ENCODE measurements at places on chromosomes 1 and 21.

- DNase-seq, result no peak
Measured at GRCh38 chr1:4105300-4105880, 205.3 kb upstream of the C1orf174 start.

- no peak for DNase-seq
Measured at GRCh38 chr21:40729761-40730425, 117.1 kb downstream of the DSCAM start.

GRCh38 chr1:31900790-31901189 lies 37.4 kb downstream of the PTP4A2 start:
- no peak for DNase-seq

DNA sequence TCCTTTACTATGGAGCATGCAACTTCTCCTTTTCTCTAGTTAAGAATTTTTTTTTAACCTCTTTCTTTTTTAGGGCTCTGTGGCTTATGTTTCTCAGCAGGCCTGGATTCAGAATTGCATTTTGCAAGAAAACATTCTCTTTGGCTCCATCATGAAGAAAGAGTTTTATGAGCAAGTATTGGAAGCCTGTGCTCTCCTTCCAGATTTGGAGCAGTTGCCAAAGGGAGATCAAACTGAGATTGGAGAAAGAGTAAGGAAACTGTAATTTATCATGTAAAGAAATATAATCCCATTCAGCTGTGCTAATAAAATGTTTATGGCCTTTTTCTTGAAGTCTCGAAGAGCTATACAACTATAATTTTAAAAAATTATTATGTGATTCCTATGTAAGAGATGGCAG lies 70.1 kb downstream of the HSPA13 start:
- DNase-seq, result no peak

GRCh38 chr1:154213274-154213673 lies 7.1 kb upstream of the CFAP141 start:
- no peak for DNase-seq

- DNase-seq, result no peak
Measured at GRCh38 chr1:75794382-75794781, 2.3 kb upstream of the MSH4 start.

GRCh38 chr1:208799186-208799585 lies 555.0 kb upstream of the PLXNA2 start:
- DNase-seq, result no peak

DNA sequence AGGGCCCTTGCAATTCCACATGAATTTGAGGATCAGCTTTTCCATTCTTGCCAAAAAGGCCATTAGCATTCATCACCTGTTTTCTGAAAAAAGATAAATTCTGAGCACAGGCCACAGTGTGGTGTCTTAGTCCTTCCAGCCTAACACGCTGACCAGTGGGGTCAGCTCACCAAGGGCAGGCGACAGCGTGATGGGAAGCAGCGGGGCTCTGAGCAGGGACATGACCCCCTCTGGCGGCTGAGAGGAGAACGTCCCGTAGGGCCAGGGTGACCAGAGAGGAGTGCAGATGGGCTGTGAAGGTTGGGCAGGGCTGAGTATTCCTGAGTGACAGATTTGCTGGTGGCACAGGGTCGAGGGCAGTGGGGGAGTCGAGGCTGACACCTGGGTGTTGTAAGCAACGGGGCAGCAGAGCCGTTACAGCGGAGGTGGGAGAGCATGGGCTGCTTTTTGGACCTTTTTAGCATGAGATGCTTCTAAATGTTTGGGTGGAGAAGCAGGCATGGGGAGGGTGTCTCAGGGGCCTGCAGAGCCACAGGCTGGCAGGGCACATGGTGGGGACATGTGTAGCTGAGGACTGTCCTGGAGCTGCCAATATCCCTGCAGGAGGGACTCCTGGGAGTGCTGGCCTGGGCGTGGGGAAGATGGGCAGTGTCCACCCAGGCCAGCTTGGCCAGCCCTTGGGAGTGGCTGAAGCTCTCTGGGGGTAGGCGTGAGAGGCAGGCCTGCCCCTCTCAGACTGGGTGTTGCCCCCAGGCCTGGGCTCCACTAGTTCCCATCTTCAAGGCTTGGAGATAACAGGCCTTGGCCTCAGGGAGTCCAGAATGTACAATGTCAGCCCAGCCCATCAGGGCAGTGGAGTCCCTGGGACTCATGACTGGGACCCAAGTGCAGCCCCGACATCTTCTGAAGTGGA lies 8.6 kb upstream of the CALML6 start:
- peak; percentile 87 for DNase-seq

- DNase-seq, result no peak
Measured at GRCh38 chr1:35894183-35894582, 11.2 kb downstream of the AGO1 start.

- DNase-seq, result no peak
Measured at GRCh38 chr1:175734642-175735041, 8.8 kb downstream of the TNR start.

DNA sequence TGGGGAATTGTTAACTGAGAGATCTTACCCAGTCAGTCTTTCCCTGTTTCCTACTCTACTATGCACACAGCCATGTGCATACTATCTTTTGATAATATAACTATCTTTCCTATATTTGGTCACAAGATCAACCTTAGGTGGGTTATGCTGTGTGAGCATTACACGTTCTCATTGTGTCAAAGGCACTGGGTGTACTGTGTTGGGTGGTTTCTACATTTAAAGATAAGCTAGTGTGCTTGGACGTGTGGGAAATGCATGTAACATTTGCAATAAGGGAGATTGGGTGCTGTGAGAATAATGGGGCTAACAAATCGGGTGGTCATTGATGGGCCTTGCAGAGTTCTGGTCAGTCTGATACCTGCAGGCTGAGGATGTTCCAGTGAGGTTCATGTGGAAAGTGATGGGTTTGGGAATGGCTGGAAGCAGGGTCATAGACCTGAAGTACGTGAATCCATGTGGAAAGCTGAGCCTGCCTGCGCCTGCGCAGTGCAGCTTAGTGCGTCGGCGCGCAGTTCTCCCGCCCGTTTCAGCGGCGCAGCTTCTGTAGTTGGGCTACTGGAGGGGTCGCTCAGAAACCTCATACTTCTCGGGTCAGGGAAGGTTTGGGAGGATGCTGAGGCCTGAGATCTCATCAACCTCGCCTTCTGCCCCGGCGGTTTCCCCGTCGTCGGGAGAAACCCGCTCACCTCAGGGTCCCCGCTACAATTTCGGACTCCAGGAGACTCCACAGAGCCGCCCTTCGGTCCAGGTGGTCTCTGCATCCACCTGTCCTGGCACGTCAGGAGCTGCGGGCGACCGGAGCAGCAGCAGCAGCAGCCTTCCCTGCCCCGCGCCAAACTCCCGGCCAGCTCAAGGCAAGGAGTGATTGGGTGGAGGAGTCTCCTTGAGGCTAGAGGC lies at the start of gene MSH4:
Gene MSH4 (plus strand): TSS at position 507 of the 897 bp plus-strand sequence. CDS start 104 bp downstream, at position 611.
- DNase-seq, result no peak

DNA sequence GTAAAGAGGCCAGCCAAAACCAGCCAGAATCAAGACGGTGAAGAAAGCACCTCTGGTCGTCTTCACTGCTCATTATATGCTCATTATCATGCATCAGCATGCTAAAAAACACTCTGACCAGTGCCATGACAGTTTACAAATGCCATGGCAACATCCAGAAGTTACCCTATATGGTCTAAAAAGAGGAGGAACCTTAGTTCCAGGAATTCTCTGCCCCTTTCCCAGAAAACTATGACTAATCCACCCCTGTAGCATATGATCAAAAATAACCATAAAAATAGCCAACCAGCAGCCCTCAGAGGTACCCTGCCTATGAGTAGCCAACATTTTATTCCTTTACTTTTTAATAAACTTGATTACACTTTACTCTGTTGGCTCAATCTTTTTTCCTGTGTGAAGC lies 34.2 kb upstream of the PBX1 start:
- no peak for DNase-seq

- DNase-seq, result no peak
Measured at GRCh38 chr1:84969489-84970250, 27.2 kb downstream of the MCOLN2 start.

GRCh38 chr1:7432900-7433380 lies 338.2 kb upstream of the VAMP3 start:
- no peak for DNase-seq

DNA sequence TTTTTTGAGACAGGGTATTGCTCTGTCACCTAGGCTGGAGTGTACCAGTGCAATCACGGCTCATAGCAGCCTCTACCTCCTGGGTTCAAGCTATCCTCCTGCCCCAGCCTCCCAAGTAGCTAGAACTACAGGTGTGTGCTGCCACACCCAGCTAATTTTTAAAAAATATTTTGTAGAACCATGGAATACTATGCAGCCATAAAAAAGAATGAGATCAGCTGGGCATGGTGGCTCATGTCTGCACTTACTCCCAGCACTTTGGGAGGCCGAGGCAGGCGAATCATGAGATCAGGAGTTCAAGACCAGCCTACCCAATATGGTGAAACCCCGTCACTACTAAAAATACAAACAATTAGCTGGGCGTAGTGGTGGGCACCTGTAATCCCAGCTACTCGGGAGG lies 29.9 kb upstream of the CTPS1 start:
- DNase-seq, result no peak

GRCh38 chr1:74343216-74343615 lies 108.0 kb downstream of the TNNI3K start:
- peak; percentile 59 for DNase-seq

DNA sequence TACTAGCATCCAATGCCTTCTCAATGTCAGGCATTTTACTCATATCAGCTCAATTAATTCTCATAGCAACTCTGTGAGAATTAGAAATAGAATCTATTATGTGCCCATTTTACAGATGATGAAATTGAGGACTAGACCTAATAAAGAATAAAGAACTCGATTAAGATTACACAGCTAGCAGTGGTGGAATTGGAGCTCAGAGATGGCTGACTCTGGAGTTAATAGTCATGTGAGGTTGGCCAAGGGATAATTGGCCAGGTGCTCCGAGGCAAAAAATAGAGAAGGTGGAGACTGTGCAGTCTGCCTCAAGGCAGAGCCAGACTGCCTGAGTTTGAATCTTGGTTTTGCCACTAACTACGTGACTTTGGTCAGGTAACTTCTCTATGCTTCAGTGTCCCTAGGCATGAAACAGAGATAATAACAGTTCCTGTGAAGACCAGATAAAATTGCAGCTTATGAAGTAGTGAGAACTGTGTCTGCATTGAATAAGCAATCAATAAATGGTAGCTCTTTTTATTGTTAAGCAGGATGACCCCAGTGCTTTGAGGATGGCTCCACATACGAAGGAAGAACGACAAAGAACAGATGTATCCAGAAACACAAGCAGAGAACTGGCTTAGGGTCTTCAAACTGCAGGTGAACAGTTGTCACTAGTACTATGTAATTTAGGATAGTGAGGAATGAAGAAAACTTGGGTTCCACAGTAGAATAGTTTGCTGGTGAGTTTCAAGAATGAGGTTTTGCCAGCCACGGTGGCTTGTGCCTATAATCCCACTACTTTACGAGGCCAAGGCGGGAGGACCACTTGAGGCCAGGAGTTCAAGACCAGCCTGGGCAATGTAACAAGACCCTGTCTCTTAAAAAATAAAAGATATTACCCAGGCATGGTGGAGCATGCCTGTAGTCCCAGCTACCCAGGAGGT lies 6.9 kb upstream of the CCSAP start:
- DNase-seq, result no peak

DNA sequence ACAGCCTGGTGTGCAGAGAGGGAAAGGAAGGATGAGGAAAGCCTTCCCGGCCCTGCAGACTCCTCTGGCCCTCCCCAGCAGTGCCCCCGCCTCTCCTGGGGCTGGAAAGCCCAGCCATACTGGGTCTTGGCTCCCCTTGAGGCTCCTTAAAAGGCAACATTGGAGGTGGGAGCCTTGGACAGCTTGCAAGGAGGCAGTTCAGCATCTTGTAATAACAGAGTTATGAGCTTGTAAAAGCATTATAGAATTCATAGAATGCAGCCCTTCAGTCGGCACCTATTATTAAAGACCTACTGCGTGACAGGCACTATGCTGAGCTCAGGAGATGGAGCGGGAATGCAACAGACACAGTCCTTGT lies 4.2 kb downstream of the TINAGL1 start:
- no peak for DNase-seq

- DNase-seq, result no peak
Measured at GRCh38 chr1:220425852-220426251, 102.1 kb upstream of the MARK1 start.

DNA sequence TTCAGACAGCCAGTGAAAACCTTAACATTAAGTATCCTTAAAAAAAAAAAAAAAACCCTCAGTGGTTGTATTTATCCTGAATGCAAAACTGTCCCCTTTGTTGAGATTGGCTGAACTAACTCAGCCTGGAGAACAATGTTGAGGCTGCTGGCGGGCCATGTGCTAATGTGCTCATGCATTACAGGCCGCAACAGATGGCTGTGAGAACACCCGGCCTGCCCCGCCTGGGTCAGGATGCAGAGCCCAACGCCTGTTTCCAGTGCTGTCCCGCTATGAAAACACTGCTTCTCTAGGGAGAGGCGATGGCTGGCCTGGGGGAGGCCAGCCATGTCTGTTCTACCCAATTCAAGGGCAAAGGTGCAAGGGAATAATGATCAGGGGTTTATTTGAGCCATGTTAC lies 13.8 kb downstream of the OLIG2 start:
- no peak for DNase-seq

GRCh38 chr1:27099587-27100334 lies 55.2 kb downstream of the SLC9A1 start:
- peak; percentile 65 for DNase-seq

DNA sequence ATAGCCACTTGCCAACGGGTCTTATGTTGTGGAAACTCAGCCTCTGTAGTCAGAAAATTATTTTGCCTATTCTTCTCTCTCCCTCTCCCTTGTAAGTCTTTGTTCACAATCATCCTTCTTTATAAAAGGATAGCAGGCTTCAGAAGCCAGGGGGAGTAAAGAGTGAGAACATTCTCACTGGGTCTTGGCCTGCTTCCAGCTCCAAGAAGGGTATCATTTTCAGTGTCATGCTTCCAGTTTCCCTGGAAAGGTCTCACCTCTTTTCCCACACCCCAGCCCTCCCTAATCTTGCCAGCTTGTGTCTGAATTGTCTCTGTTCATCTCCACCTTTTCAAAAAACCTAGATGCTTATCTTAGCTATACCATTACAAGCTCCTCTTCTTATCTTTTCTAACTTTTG lies 346.2 kb upstream of the LRRC7 start:
- peak; percentile 63 for DNase-seq

GRCh38 chr1:169012416-169012815 lies 94.1 kb upstream of the ATP1B1 start:
- no peak for DNase-seq

DNA sequence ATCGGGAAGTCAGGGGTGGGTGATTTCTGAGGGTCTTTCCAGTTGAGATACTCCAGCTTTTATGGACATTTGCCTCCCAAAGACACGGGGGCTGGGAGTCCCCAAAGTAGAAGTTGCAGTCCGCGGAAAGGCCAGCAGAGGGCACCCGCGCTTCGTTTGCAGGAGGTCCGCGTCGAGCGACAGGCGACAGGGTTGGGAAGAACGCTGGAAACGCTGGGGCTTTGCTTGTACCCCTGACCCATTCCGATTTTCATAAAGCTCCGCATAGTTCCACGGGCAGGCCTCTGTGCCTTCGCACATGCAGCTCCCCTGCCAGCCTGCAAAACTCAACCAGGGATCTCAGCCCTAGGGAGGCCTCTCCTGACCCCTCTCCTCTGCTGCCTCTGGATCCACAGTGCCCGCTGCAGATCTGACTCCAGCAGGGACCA lies 44.2 kb upstream of the LAPTM5 start:
- DNase-seq, result peak; percentile 90

- no peak for DNase-seq
Measured at GRCh38 chr1:199302554-199302953, 663.7 kb downstream of the PTPRC start.
